Epithelial cell of proximal tubule (primary cell): ENCODE measurements at places on chromosomes 5 and 9. TPM values are rescaled to one million over a fixed set of nuclear protein-coding genes. Genes with fewer than 3 reads are reported as not detected.

Gene TAF11L12
- not detected in 2 replicates for total RNA-seq

Gene SLCO6A1
- not detected in 2 replicates for total RNA-seq

Gene CPLANE1
- total RNA-seq, result 9.3 and 12.5 TPM in 2 replicates

Gene GAPT
- not detected in 2 replicates for total RNA-seq

Gene IL3
- total RNA-seq, result not detected in 2 replicates

Gene CDKN2A
- total RNA-seq, result 22.4 and 47.7 TPM in 2 replicates

Gene PPP3R2
- total RNA-seq, result not detected in 2 replicates

Gene GABRB2
- total RNA-seq, result not detected in 2 replicates

Gene CXCL14
- 0.06 and 0.14 TPM in 2 replicates for total RNA-seq

Gene MAMDC2
- total RNA-seq, result 5.5 and 6.6 TPM in 2 replicates

Gene TMEM252
- total RNA-seq, result not detected in 2 replicates

Gene RASGEF1C
- total RNA-seq, result not detected in 2 replicates

Gene C7
- total RNA-seq, result not detected in 2 replicates

Gene FAM78A
- total RNA-seq, result under 0.01 and 0.29 TPM in 2 replicates

Gene CD14
- not detected in 2 replicates for total RNA-seq

Gene JAKMIP2
- 0.14 and 0.17 TPM in 2 replicates for total RNA-seq

Gene CDC37L1
- 8.4 and 21.8 TPM in 2 replicates for total RNA-seq

Gene AQP7
- not detected in 2 replicates for total RNA-seq

Gene GKAP1
- 2.0 and 5.0 TPM in 2 replicates for total RNA-seq

Gene ARHGEF39
- 11.9 and 17.5 TPM in 2 replicates for total RNA-seq

Gene SLC25A2
- total RNA-seq, result 0.29 TPM in 1 of 2 replicates, not detected in the other

Gene RHOBTB3
- total RNA-seq, result 39.9 and 86.4 TPM in 2 replicates

Gene PKD2L2
- not detected in 2 replicates for total RNA-seq

Gene ZDHHC21
- total RNA-seq, result 5.1 and 11.3 TPM in 2 replicates

Gene PCDH1
- total RNA-seq, result 9.6 and 17.4 TPM in 2 replicates

Gene GABRA1
- total RNA-seq, result not detected in 2 replicates

Gene RASGRF2
- total RNA-seq, result 2.6 and 9.0 TPM in 2 replicates

Gene POC5
- total RNA-seq, result 13.7 and 21.9 TPM in 2 replicates

Gene PCDHB2
- total RNA-seq, result under 0.01 and 0.17 TPM in 2 replicates

Gene GFI1B
- not detected in 2 replicates for total RNA-seq

Gene TAF1L
- total RNA-seq, result under 0.01 TPM in 1 of 2 replicates, not detected in the other

Gene PCDHA8
- not detected in 2 replicates for total RNA-seq

Gene CER1
- not detected in 2 replicates for total RNA-seq

Gene TRIM14
- 8.1 and 9.5 TPM in 2 replicates for total RNA-seq

Gene SLC6A7
- total RNA-seq, result not detected in 2 replicates

Gene NKD2
- total RNA-seq, result not detected in 2 replicates

Gene DNAI1
- 0.06 TPM in 1 of 2 replicates, not detected in the other for total RNA-seq

Gene TMC1
- total RNA-seq, result not detected in 2 replicates

Gene PCA3
- total RNA-seq, result not detected in 2 replicates

Gene SET
- 331 and 406 TPM in 2 replicates for total RNA-seq

Gene CFAP77
- not detected in 2 replicates for total RNA-seq

Gene GRIN3A
- total RNA-seq, result not detected in 2 replicates

Gene CLIC3
- 2.2 and 2.4 TPM in 2 replicates for total RNA-seq

Gene CCNO
- 1.8 and 3.0 TPM in 2 replicates for total RNA-seq

Gene RGS3
- 66.9 and 79.2 TPM in 2 replicates for total RNA-seq

Gene RGS14
- 17.1 and 19.6 TPM in 2 replicates for total RNA-seq

Gene GDNF
- total RNA-seq, result 0.23 TPM in 1 of 2 replicates, not detected in the other

Gene NANS
- total RNA-seq, result 117 and 147 TPM in 2 replicates

Gene GPR151
- not detected in 2 replicates for total RNA-seq

Gene PTGDS
- not detected in 2 replicates for total RNA-seq

Gene SPINK4
- total RNA-seq, result not detected in 2 replicates

Gene ANP32B
- 35.8 and 39.2 TPM in 2 replicates for total RNA-seq

Gene CRHBP
- total RNA-seq, result 0.94 TPM in 1 of 2 replicates, not detected in the other

Gene ARSI
- 2.3 and 5.7 TPM in 2 replicates for total RNA-seq

Gene IRX2
- 17.2 and 19.3 TPM in 2 replicates for total RNA-seq

Gene SLC46A2
- not detected in 2 replicates for total RNA-seq

Gene TRIP13
- 66.7 and 99.9 TPM in 2 replicates for total RNA-seq

Gene STXBP1
- total RNA-seq, result 12.4 and 14.6 TPM in 2 replicates

Gene PCDHB14
- under 0.01 and 0.23 TPM in 2 replicates for total RNA-seq
